GM13976 (cell line): ENCODE measurements at places on chromosomes 5 and 9.

- no peak for DNase-seq
Observed at GRCh38 chr5:2030131-2030530, 147.4 kb upstream of the IRX4 start.

- DNase-seq: no peak
Observed at GRCh38 chr5:14914623-14915260, 43.2 kb upstream of the ANKH start.

- DNase-seq: no peak
Observed at GRCh38 chr5:169851321-169851850, 128.9 kb downstream of the INSYN2B start.

GRCh38 chr5:102545175-102545574 lies 46.4 kb upstream of the SLCO6A1 start:
- DNase-seq: no peak

- DNase-seq: peak; percentile 78
Observed at GRCh38 chr9:98575379-98576346, 133.1 kb downstream of the GABBR2 start.

DNA sequence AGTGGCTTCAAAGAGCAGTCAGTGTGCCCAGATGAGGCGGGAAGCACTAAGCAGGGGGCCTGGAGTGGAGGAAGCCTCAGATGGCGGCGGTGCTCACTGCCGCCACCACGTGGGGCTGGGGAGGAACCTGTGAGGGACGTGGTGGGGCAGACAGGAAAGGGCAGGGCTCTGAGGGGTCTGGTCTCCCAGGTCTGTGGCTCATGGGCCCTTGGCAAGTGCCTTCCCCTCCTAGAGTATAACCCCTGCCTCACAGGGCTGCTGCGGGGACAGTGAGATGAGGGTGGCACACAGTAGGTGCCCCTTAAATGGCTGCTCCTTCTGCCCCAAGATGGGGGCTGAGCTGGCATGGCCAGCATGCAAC lies 26.6 kb downstream of the NR5A1 start:
- peak; percentile 86 for DNase-seq

GRCh38 chr9:26812217-26812616 lies 80.4 kb downstream of the CAAP1 start:
- DNase-seq: no peak

- no peak for DNase-seq
Observed at GRCh38 chr9:650362-650761, 191.1 kb upstream of the DMRT1 start.

DNA sequence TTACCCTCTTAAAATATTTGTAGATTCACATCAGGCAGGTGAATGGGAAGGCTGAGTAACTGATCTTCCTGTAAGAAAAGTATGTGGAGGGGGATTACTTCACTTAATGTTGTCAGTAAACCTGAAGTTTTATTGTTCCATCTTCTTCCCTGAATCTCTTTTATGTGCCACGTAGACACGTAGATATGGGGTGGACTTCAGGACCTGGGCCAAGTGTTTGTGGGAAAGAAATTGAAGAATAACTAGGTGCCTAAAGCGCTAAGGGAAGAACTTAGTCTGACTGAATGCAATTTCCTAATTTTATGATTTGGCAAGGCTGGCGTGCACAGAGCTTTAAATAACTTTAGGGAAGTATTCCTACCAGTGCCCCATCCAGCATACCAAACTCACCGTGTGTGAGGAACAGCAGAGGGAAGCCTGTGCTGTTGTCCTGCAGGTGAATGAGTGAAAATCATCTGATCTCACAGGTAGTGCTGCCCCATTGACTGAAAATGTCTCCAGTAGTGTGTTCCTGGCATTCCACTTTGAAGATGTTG lies 323.4 kb downstream of the KDM4C start:
- DNase-seq: no peak

DNA sequence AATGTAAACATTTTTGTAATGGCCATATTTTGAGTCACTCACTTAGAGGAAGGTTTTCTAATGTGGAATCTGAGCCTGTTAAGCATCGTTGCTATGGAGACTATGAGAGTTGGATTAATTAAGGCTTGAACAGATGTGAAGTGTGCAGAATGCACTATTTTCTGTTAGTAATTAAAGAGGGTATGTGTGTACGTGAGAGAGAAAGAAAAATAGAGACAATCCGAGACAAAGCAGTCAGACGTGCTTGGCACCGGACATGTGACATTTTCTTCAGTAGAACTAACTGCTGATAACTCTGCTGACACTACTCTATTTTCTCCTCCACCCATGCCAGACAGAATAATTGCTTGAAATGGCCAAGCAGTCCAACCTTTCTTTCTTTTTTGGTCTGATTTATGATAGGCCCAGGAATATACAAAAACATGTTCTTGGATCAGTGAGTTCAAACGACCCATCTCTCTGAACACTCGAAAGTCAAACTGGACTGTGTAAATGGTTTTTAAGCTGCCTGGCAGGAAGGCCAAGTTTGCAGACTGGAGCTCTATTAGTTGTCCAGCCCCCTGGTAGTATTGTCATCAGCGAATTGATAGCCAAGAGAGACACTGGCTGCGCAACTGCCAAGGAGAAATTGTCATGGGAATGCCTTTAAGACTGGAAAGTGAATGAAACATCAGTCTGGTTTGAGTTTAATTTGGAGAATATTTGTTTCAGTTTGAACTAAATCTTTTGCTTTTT lies 322.1 kb downstream of the ARHGEF28 start:
- DNase-seq: no peak

DNA sequence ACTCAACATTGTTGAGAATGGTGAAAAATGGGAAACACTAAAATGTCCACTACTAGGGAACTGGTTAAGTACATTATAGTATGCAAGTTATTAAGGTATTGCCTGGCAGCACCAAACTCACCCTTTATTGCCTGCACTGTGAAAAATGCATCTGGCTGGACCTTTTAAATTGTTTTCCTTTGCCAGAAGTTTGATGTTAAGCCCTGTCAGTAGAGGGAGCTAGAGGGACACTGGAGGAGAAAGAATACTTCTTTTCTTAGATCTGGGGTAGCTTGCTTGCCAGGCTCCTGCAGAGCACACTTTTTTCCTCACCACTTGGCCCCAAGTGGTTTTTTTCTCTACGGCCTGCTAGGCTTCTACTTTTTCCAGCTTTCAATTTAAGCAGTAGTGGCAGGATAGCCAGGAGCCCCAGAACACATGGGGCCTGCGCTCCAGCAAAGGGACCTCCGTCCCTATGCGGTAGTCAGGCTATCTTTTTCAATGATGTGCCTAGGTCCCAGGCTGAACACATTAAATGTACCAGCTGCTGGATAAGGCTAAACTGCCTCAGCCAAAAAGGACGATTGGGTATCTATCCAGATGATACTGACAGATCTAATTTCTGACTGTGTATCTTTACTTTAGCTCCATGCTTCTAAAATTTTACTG lies 8.0 kb upstream of the HABP4 start:
- peak; percentile 49 for DNase-seq

- DNase-seq: no peak
Observed at GRCh38 chr9:78668148-78668832, 371.4 kb downstream of the PSAT1 start.

GRCh38 chr5:133340002-133340755 lies 272.2 kb downstream of the FSTL4 start:
- no peak for DNase-seq

GRCh38 chr9:127580879-127581475 lies 31.1 kb upstream of the STXBP1 start:
- DNase-seq: no peak

GRCh38 chr5:94276751-94277150 lies 341.7 kb downstream of the KIAA0825 start:
- DNase-seq: no peak

DNA sequence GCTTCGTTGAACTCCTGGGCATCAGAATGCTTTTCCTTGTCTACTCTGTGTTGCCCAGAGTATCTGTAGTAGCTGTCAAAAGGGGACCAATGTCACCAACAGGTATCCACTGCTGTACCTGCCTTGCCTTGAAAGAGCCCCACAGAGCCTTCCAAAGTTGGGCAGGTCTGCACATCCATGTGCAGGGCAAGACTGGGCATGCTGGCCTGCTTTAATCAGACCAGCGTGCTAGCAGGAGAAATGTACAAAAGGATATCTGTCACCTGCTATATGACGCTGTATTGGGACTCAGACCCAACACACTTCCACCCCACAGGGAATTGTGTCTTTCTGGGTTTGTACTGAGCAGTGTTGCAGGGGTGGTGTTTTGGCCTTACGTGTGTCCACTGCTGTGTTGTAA lies 11.9 kb downstream of the DELE1 start:
- DNase-seq: no peak

DNA sequence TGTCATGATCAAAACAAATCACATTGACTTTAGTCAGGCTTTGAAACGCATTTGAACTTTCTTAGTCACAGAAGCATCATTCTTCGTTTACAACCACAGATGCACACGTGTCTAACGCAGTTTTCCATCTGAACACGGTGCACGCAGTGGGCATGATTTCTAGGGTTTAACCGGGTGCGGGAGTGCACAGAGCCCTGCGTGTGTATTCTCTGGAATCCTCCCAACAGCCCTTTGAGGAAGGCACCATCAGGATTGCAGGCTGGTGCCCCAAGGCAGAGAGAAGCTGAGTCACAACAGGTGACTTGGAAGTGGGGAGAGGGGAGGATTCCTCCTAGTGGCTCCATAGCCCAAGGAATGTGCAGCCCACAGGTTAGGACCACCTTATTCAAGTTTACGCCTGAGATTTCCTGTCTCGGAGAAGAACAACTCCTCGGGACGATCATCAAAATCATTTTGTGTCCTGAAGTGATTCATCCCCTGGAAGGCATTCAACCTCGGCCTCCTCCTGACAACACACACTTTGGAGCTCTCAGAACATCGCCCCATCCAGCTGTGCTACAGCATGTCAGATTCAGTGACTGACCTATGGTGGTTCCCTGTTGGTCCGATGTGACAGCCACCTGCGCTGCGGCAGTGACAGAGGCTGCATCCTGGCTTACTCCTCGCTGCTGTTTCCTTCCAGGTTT lies 13.1 kb downstream of the ROPN1L start:
- DNase-seq: no peak

- no peak for DNase-seq
Observed at GRCh38 chr5:168125445-168126199, 165.8 kb upstream of the WWC1 start.

- DNase-seq: no peak
Observed at GRCh38 chr5:84372066-84372695, 12.5 kb downstream of the EDIL3 start.

GRCh38 chr5:103450333-103451061 lies 112.1 kb downstream of the NUDT12 start:
- DNase-seq: no peak

DNA sequence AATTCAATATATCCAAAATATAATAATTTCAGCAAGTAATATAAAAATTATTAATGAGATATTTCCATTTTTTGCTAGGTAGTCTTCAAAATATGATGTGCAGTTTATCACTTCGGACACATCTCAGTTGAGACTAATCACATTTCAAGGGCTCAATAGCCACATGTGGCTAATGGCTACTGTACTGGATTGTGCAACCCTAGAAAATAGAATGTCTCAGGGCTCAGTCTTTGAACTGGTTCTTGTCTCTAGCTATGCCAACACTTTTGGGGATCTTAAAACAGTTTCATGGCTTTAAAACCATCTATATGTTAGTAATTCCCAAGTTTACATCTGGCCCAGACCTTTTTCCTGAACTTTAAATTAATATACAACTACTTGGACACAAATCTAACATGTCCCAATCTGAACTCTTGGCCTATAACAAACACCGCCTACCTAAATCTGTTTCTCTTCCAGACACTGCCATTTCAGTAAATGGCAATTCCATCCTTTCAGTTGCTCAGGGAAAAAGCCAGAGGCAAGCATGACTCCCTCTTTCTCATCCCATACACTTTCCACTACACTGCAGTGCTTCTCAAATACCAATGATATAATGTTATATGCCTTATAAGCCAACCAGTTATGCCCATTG lies 18.8 kb downstream of the PTAR1 start:
- no peak for DNase-seq

DNA sequence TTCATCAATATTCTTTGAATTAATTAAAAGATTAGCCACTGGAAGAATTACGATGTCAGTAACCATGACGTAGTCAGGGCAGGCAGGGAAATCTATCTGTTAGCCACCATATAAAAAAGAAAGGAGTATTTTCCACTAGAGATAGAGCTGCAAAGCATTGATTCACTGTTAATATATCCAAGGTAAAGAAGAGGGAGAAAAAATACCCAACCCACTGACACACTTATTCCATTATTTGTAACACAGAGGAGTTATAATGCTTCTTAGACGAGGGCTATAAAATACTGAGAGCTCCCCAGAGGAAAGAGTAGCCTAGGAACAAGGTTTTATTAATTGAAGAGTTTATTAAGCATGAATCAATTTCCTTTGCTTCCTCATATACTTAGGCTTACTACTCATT lies 382.2 kb upstream of the CDH6 start:
- no peak for DNase-seq

DNA sequence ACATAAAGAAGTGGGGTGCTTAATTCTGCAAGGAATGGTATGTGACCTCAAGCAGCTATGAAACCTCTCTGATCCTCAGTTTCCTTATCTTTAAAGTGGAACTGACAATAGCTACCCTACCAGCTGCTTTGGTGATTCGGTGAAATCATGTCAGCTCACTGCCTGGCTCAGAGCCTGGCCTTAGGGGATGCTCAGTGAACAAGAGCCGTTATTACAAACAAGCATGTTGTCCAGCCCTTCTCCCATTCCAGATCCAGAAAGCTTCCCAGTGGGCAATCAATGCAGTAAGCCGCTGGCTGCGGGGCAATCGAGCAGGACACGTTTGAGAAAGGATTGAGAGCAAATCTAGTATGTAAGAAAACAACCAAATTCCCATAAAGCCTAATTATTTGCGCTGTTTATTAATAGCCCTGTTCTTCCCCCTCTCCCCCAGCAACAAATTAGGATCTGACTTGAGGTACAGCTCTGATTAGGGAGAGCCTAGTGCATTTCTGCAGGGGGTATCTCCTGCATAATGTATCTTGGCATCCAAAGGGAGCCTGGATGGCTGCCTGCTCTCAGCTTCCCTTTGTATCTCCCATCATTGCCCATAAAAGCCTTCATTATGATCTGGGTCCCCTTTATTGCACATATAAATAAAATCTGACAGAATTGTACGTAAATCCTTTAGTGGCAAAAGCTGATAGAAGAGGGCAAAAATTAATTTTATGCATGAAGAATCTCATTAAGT lies 371.4 kb downstream of the TMEM232 start:
- no peak for DNase-seq

DNA sequence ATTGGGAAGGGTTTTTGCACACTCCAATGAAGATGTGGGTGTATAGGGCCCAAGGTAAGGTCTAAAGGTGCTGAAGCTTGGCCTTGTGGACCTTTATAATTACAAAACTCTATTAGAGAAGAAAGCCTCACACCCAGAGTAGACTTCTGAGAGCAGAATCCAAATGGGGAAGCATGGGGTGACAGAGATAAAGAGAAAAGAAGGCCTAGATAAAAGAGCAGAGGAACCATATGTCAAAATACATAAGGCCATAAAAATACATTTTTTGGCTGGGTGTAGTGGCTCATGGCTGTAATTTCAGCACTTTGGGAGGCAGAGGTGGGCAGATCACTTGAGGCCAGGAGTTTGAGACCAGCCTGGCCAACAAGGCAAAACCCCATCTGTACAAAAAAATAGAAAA lies 27.4 kb upstream of the TCERG1 start:
- DNase-seq: no peak
